ENCODE measurements at places on chromosomes 5 and 9. TPM values are rescaled to one million over a fixed set of nuclear protein-coding genes. Genes with fewer than 3 reads are reported as not detected.

POLR3G gene
- 0.52 TPM for total RNA-seq

FBN2 gene
- total RNA-seq = 86.1 TPM

PRDM9 gene
- total RNA-seq = not detected

IL33 gene
- 14.6 TPM for total RNA-seq

LRRC26 gene
- not detected for total RNA-seq

TRIM7 gene
- 9.9 TPM for total RNA-seq

DEPDC1B gene
- total RNA-seq = 3.1 TPM

PGM5 gene
- total RNA-seq = 69.4 TPM

DMRT3 gene
- total RNA-seq = under 0.01 TPM

PCDH12 gene
- 12.0 TPM for total RNA-seq

DAB2 gene
- total RNA-seq = 91.3 TPM

EFNA5 gene
- 8.4 TPM for total RNA-seq

CCL27 gene
- not detected for total RNA-seq

CDC14B gene
- 45.9 TPM for total RNA-seq

PCDHGB6 gene
- 5.2 TPM for total RNA-seq

C9orf152 gene
- not detected for total RNA-seq

B4GALT1 gene
- total RNA-seq = 14.1 TPM

ALDH1A1 gene
- 52.7 TPM for total RNA-seq

PCDHGB4 gene
- total RNA-seq = 4.7 TPM

GRM6 gene
- not detected for total RNA-seq

ZBED3 gene
- total RNA-seq = 0.52 TPM

PCDHGA10 gene
- 4.2 TPM for total RNA-seq

FUBP3 gene
- 18.8 TPM for total RNA-seq

SLC6A3 gene
- total RNA-seq = not detected

FCN2 gene
- total RNA-seq = 1.0 TPM

PCDHA3 gene
- total RNA-seq = not detected

SLC34A1 gene
- total RNA-seq = not detected

LECT2 gene
- total RNA-seq = not detected

ABO gene
- total RNA-seq = under 0.01 TPM

PCDHGC5 gene
- 2.1 TPM for total RNA-seq

MYOZ3 gene
- 4.7 TPM for total RNA-seq

LHX3 gene
- total RNA-seq = not detected

ACTBL2 gene
- not detected for total RNA-seq

HRH2 gene
- total RNA-seq = 1.0 TPM

GZMA gene
- 0.52 TPM for total RNA-seq

RNF38 gene
- 16.7 TPM for total RNA-seq

FAXDC2 gene
- 8.4 TPM for total RNA-seq

TMEM203 gene
- total RNA-seq = 32.9 TPM

All from skeletal muscle tissue (tissue), 5 donors.